ENCODE measurements at places on chromosomes 3 and 15.

DNA sequence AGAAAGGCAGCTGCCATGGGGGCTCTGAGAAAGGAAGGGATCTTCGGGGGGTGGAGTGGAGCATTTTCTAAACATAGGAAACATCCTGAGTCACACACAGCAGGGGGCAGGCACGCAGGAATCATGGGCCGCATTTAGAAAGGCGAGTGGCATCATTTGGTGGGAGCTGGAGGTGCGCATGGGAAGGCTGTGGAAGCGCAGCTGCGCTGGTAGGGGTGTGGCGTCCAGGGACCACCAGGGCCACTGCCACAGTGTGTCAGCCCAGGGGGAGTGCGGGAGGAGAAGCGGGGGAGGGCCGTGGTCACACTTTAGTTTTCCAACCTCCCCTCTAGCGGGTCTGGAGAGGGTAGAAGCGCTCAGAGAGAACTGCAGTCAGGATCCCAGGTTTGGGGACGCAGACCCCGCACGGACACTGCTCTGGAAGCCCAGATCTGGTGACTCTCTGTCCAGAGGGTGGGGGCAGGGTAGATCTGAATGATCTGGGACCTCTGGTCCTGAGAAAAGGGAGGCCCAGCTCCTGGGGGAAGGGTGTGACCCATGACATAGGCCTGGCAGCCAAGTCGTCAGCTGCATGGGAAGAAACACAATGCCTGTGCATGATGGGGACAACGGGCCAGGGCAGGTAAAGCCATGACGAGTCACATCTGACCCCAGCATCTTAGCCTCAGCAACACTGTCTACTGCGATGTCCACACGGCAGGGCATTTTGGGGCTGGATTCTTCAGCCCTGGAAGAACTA, 88.0 kb upstream of the IQSEC1 start:
- no peak for DNase-seq

DNA sequence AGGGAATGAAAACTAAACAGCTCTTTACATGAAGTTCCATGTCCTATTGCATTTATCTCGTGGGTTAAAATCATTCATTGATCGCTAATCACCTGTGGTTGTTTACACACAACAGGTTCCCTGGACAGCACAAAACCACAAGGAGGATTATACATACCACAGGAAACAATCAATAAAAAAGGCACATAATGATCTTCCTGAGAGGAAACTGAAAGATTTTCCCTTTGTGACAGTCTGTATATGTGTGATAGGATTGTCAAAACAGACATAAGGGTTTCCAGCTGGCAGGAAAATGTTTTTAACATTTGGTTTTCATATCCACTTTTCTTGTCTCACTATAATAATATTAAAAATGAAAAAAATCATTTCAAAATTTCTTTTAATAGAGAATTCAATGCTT, 541.8 kb downstream of the NLGN1 start:
- no peak for DNase-seq

- no peak for DNase-seq
These were observed 96.2 kb downstream of the HES1 start for GRCh38 chr3:194231929-194232832.

DNA sequence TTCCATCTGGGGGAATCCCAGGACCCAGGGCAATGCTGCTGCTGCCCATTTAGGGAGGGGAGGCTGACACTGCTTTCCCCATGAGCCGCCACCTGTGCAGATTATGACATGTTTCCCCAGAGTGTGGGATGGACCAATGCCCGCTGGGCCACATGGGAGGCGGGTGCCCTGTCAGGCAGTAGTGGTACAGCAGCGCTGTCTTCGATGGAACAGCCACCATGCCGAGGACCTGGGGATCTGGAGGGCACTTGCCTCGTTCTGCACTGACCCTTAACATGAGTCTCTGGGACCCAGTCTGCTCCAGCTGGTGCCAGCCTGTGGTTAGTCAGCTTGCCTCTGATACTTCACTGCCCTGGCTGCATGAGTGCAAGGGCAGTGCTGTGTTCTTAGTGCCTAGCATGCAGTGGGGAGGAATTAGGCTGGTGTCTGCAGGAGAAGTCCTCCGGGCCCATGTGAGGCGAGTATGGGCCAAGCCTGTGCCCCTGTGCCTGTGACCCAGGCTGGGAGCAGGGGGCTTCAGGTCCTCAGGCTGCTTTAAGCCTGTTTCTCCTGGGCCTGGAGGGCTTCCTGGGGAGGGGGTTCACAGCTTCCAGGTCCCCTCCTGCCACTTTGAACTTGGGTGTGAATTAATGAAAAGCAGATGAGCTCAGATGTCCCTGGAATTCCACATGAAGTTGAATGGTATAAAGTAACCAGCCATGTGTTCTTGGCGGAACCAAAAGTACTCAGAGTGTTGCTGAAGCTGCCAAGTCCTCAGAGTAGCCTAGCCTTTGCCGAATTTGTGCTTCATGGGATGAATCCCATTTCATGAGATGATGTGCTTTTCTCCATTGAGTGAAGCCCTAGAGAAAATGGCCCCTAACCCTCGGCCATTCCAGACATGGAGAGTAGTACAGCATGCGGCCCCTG, 22.9 kb downstream of the KLF13 start:
- no peak for DNase-seq

DNA sequence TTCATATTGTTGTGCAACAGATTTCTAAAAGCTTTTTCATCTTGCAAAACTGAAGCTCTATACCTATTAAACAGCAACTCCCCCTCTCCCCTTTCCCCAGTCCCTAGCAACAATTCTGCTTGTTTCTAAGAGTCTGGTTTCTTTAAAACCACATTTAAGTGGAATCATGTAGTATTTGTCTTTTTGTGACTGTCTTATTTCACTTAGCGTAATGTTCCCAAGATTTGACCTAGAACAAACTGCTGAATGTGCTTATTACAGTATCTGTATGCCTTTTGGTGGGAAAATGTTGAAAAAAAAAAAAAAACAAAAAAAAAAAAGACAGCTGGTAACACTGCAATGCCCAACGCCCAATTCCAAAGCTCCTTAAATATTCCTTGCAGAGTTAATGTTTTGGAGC, 19.5 kb upstream of the SPESP1 start:
- no peak for DNase-seq

DNA sequence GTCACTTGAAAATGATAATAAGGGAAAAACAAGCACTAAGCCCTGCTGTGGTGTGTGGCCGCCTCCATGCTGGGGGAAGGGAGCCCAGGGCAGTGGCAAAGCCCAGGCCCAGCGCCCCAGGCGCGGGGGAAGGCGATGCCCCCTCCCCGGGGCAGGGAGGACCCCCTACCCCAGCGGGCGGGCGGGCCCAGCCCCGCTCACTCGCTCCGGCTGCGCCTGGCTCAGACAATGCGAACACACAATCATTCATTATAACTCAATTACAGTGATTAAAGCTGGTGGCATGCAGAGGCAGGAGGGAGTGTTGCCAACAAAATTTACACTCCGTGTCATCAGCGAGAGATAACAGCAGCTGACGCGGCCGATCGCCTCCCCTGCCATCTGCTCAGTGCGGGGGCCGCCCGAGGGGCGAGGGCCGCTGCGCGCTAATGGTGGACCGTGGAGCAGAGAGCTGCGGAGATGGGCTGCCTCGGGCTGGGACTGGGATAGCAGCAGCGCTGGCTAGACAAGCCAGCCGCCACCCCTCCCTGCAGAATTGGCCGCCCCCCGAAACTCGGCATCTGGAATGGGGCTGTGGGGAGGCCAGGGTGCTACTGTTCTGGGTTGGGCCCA, 64.1 kb downstream of the TLE3 start:
- DNase-seq = no peak

DNA sequence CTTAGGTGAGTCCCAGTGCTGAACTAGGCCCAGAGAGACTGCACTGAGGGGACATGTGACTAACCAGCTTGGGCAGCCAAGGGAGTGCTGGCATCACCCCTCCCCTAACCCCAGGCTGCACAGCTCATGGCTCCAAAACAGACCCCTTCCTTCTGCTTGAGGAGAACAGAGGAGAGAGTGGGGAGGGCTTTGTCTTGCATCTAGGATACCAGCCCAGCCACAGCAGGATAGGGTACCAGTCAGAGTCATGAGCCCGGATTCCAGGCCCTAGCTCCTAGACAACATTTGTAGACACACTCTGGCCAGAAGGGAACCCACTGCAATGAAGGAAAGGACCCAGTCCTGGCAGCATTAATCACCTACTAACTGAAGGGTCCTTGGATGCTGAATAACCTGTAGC, 49.9 kb upstream of the PLSCR4 start:
- DNase-seq = no peak

DNA sequence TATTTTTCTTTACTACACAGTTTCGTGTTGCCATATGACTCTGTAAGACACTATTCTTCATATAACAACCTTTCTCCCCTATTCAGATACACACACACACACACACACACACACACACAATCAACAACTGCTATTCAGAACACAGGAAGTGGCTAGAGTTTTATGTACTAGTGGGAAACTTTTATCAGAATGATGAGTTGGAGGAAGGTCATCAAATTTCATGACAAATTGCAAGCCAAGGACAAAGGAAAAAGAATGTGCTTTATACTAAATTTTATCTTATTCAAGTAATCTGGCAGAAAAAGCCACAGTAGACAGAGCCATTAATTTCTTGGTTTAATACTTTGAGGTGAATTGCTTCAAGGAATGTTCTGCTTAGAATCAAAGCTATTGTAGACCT, 899.8 kb downstream of the ROBO2 start:
- DNase-seq = no peak

- no peak for DNase-seq
These were observed 29.3 kb upstream of the TPM1 start for GRCh38 chr15:63013052-63013808.

DNA sequence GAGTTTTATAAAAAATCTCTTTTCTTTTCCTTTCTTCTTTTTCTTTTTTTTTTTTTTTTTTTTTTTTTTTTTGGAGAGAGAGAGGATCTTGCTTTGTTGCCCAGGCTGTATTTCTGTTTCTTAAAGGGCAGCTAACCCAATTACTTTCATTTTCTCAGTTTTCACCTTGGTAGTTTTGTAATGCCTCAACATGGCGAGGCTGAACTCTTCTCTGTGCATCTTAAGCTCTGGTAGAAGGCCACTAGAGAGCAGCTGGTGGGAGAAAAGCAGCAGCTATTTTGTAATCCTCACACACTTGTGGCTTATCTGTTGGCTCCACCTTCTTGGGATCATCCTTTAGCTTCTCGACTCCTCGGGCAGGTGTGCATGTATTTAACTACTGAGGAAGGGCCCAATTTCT, 152.2 kb upstream of the MEIS2 start:
- no peak for DNase-seq

- DNase-seq = no peak
These were observed 385.9 kb downstream of the MFSD1 start for GRCh38 chr3:159187706-159188105.

DNA sequence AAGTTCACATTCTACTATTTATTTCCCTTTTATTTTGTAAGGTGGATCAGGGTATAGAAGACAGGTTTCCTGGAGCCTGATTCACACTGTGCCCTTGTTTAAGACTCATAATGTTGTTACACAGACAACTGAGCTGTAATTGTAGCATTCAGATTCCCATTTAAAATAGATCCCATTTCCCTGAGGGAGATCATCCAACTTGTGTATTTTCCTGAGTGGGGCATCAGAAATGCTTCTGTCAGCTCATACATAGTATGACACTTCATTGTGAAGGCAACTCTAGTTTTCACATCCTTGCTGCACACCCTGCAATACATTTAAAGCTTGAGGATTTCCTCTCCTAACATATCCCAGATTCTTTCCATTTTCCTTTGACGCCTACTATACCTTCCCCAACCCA, 659.7 kb downstream of the GRM7 start:
- DNase-seq = no peak

GRCh38 chr15:73116164-73116563, 63.9 kb downstream of the NEO1 start:
- no peak for DNase-seq

GRCh38 chr3:52839892-52840545, 5.2 kb upstream of the MUSTN1 start:
- no peak for DNase-seq

- peak; percentile 61 for DNase-seq
These were observed 6.0 kb upstream of the TM2D3 start for GRCh38 chr15:101657968-101658784.

GRCh38 chr15:53862386-53862785, 102.9 kb upstream of the WDR72 start:
- no peak for DNase-seq

- DNase-seq = no peak
These were observed 15.8 kb upstream of the THUMPD3 start for GRCh38 chr3:9347081-9347480.

DNA sequence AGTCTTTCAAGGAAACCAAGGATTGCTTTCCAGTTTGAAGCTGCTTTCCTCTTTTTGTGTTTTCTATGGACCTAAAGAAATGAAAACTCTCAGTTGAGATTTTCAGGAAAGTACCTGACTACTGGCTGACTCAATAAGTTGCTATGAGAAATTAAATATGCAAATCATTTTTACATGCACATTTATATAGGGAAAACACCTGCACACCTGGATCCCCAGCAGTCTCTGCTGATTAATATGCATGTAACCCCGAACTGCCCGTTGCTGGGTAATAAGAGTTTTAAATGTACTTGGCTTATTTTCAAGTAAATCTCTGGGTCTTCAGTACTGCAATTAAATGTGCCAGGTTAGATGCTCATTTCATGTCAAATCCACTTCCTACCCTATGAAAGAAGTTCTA, 77.2 kb downstream of the KBTBD8 start:
- no peak for DNase-seq

- DNase-seq = no peak
These were observed 9.6 kb upstream of the TMEM41A start for GRCh38 chr3:185508335-185508991.

- no peak for DNase-seq
These were observed 32.6 kb downstream of the GALNT15 start for GRCh38 chr3:16207031-16207430.

GRCh38 chr15:27235161-27235560, 264.2 kb downstream of the GABRG3 start:
- no peak for DNase-seq
